Caudate nucleus (tissue), 63 donors: ENCODE measurements at places on chromosomes 1 and 21.
A peak's percentile ranks its signal among the peaks of the same experiment; 100 is the strongest.

DNA sequence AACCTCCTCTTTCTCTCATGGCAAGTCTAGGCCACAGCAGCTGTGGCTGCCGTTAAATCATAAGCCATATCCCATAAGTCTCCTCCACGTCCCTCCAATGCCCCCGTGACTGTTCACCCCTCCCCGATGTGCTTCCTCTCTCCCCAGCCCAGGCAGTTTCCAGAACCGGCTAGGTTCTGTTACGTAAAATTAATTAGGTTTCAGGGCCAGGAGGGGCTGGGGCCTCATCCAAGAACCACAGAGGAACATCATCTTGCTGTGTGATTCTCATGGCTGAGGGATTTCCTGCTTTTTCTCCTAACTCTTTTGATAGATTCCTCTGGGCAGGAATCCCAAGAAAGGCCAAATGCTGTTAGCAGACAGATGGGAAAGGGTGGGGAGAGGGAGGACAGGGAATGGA is 141.8 kb upstream of the AJAP1 start:
- no peak for DNase-seq

DNA sequence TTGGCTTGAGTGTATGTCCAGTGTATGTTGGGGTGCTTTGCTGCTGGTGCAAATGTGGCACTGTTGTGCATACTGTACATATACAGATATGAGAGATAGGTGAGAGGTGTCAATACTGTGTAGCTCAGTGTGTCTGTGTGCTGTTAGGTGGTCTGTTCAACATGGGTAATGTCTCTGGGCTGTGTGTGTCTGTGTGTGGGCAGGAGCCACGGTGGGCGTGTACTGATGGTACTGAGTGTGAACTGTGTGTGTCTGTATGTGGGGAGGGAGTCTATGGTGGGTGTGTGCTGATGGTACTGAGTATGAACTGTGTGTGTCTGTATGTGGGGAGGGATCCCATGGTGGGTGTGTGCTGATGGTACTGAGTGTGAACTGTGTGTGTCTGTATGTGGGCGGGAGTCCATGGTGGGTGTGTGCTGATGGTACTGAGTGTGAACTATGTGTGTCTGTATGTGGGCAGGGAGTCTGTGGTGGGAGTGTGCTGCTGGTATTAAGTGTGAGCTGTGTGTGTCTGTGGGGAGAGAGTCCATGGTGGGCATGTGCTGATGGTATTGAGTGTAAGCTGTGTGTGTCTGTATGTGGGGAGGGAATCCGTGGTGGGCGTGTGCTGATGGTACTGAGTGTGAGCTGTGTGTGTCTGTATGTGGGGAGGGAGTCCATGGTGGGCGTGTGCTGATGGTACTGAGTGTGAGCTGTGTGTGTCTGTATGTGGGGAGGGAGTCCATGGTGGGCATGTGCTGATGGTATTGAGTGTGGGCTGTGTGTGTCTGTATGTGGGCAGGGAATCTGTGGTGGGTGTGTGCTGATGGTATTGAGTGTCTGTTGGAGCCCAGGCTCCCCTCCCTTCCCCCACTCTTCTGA is 32.2 kb upstream of the FOXO6 start:
- no peak for DNase-seq

GRCh38 chr1:212341090-212341489 is 55.9 kb downstream of the PPP2R5A start:
- DNase-seq, result no peak

DNA sequence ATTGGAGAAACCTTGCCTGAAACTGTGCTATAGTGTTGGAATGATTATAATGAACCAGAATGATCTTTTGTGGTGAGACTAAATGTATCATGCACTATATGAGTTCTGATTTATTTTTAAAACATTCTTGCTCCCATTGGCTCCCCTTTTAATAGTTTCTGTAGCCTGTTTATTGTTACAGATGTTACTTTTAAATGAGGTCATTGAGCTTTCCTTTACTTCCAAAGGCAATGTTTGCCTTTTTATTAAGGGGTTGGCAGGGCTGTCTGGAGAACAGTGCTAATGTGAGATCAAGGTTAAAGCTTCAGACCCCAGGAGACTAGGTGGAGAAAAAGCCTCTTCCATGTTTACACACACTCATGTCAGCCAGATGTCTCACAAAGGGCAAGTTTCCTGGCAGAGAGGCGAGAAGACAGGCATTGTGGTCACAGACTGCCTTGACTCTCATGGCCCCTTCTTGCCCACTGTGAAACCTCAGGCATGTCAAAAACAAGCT is 120.6 kb upstream of the RAVER2 start:
- DNase-seq, result no peak

DNA sequence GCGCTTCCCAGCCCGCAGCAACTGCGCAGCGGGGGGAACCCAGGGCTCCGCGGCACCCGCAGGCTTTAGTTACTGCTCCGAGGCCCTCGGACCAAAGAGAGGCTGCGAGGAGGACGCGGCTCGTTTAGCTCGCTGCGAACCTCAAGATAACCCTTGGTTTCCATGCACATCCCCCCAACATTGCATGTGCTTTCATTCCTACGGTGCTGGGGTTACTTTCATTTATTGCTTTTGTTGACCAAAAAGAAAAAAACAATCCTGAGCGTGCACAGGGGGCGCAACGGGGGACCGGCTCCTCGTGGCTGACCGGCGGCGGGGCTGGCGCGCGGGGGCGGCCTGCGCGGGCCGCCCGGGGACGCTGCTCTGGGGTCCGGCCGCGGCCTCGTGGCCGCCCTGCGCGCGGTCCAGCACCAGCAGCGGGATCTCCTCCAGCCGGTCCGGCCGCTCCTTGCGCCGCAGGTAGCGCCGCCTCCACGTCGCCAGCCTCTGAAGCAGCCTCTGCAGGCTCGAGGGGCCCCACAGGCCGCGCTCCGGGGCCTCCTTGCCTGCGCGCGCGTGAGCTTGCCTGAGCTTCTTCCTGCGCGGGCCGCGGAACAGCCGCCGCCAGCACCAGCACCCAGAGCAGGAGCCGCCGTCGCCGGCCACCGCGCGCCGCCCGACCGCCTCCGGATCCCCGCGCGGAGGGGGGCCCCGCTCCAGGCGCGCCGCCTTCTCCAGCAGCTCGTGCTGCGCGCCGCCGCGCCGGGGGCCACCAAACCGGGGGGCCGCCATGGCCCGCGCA is 77.4 kb downstream of the DESI2 start:
- peak; percentile 20 for DNase-seq

- no peak for DNase-seq
Observed at GRCh38 chr1:176790786-176791185, 327.8 kb downstream of the PAPPA2 start.

- DNase-seq, result no peak
Observed at GRCh38 chr1:165933446-165934170, 106.2 kb downstream of the UCK2 start.

DNA sequence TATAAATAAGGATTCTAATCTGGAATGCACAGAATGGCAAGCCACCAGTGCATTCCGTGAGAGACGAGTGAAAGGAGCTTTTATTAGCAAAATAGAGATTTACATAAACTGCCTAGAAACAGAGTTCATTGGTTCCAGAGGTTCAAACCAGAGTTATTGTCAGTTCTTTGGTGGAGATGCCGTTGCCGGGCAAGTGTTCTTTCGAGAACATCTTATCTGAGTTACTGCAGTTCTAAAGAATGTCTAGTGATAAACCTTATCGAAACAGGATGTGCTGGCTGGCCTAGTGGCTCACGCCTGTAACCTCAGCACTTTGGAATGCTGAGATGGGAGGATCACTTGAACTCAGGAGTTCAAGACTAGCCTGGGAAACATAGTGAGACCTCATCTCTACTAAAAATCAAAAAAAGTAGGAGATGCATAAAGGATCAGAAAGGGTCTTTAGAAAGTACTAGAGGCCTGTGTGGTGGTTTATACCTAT is 19.9 kb upstream of the EVI5 start:
- peak; percentile 18 for DNase-seq

DNA sequence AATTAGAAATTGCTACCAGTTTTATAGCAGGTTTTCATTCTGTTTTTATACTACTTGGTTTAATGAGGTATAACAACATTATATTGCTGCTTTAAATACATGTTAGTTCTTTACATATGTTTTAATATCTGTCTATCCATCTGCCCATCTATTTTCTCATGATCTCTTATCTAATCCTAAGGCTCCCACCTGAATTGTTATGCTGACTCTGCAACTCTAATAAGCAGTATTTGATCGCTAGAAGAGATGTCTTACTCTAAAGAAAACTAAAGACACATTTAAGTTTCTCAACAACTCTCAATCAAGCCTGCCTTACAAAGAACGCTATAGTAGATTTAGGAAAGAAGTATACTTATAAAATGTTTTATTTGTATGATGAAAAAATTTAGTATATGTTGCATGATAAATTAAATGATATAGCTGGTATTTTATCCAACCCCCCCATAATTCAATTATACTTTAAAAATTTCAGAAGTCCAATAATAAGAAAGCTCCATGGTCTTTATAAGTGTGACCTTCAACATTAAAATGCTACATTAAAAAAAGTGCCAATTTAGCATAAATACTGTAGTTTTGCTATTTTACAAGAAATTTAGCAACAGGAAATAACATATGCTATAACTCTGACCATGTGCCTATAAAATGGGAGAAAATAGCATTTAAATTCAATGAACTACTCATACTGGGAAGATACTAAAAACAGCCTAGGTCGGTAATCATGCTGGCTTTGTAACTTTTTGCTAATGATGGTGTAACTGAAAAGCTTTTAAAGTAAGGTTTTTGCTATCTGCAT is 180.3 kb downstream of the NEGR1 start:
- no peak for DNase-seq

- no peak for DNase-seq
Observed at GRCh38 chr1:53272349-53272748, 34.0 kb upstream of the MAGOH start.

GRCh38 chr1:92951141-92951582 is 10.1 kb downstream of the DIPK1A start:
- DNase-seq, result no peak

GRCh38 chr1:182998482-182998881 is 24.7 kb upstream of the LAMC1 start:
- no peak for DNase-seq

DNA sequence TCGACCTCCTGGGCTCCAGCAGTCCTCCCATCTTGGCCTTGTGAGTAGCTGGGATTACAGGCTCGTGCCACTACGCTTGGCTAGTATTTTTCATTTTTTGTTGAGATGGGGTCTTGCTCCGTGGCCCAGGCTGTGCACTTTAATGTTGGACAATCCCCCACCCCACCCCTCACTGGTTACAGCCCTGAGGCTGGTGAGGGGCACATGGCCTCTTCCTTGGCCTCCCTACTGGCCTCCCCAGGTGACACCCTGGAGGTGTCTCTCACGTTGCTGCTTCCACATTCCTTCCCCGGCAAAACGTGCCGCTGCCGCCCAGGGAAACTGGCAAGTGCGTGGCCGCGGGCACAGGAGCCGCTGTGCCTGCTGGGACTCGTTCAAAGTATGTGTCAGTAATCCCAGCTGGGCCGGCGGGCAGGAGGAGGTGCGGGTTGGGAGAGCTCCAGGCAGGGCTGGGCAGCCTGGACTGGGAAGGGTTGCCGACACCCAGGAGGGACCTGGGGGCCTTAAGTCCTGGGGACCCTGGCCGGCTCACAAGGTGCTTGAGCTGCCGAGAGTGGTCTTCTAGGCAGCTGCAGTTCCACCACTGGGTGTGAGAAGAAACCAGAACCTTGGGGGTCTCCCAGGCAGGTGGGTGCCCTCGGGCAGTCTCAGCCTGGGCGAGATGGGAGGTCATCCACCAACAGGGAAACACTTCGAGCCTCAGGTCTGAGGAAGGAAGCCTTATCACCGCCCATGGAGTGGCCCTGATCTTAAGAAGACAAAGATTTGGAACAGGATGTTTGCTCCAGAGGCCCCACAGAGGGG is 6.5 kb downstream of the WNT3A start:
- no peak for DNase-seq

DNA sequence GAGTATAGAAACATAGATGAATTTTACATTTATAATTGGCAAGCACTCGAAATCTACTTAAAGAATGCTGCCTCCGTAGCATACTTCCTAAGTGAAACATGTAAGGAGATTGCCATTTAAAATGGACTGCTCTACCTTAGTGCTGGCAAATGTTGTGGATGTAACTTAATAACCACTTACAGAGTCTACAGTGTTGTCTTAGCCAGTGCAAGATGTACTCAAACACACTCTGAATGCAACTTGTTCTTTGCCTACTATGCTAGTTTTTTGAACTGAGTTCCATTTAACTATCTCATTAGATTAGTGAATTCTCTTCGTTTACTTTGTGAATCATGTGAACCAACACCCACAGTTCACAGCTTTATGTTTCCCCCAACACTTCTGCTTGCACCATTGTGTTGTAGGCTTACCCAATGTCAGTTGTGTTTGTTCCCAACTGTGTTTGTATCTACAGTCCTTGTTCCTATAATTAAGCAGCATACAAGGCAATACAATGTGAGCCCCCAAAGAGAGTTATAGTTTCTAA is 345.5 kb upstream of the LYPLAL1 start:
- no peak for DNase-seq

DNA sequence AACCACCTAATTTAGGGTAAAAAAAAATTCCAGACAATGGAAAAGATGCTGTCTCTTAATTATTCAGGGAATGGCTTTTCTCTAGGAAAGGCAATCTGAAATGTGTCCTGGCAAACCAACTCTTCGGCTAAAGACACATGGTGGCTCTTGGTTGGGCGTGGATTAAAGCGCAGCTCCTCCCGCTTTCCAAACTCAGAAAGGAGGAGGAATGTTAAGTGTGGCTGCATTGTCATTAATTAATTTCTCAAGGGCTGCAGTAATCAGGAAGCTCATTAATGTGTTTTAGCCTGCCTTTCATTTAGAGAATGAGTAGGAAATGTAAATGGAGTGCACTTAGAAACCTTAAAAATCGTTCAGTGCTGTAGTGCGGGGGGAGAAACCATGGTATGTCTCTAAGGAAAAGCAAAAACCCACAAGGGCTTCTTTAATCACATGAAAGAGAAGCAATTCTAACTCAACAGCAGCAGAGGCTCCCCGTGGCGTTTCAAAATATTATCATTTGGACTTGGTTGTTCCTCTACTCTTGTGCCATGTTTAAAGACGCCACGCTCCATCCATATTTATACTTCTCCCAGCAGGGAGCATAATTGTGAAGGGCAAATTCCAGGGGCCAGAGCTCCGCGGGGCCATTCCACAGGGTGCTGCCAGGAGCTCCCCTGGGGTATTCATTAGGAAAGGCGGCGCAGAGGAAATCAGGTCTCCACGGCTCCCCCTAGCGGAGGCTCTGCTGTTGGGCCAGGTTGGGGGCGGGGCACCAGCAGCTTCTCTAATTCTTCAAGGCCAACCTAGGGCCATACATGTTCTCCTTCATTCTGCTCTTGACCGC is 91.9 kb upstream of the SSX2IP start:
- DNase-seq, result peak; percentile 73

DNA sequence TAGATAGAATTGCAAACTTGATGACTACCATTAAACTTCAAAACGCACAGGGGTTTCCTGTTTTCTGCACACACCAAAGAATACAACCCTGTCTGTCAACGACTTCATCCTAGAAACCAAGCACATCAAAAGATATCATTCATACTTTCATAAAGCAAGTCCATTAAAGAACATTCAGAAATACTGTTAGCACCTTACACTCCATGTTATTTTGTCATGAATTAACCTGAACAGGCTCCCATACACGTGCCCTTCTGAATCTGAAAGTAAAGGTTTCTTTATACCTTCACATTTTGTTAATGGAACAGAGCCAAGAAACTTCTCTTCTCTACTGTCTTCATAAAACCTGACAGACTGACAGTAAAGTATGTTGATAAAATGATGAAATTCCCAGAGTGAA is 46.1 kb downstream of the PUM1 start:
- no peak for DNase-seq

GRCh38 chr1:227945891-227946623 is 1.7 kb downstream of the WNT9A start:
- no peak for DNase-seq

- no peak for DNase-seq
Observed at GRCh38 chr21:20701235-20701634, 297.0 kb upstream of the NCAM2 start.

- no peak for DNase-seq
Observed at GRCh38 chr1:66526036-66526435, 7.9 kb upstream of the SGIP1 start.

GRCh38 chr1:225962440-225962975 is 21.5 kb upstream of the LEFTY2 start:
- DNase-seq, result no peak
